ENCODE measurements at places on chromosomes 5 and 9. TPM values are rescaled to one million over a fixed set of nuclear protein-coding genes. Genes with fewer than 3 reads are reported as not detected.

SV2C gene
- total RNA-seq: not detected

RMND5B gene
- total RNA-seq: 19.9 TPM

WNT8A gene
- total RNA-seq: not detected

GRIN3A gene
- not detected for total RNA-seq

ADAMTS6 gene
- total RNA-seq: 0.10 TPM

ERBIN gene
- 53.4 TPM for total RNA-seq

FOXI1 gene
- total RNA-seq: 0.25 TPM

TAF11L10 gene
- not detected for total RNA-seq

DNA sequence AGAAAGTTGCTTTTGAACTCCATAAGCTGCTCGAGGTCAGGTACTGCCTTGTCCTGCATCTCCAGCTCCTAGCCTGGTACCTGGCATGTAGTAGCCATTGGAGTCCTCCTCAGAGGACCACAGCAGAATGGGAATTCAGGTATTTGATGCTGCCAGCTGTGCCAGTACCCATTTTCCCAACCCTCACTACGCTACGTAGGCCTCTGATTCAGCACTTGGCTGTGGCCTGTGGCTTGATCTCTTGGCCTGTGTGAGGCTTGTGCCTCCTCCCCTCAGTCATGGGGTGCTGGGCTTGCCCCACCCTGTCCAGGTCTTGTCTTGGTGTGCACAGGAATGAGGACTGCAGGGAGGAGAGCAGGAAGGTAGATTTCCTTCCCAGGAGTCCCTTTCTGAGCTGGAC is 11.8 kb downstream of the OTULIN start:
- peak overlapping the region; percentile 89 for H3K4me3 ChIP-seq
- no peak for DNase-seq
- peak overlapping the region; percentile 86 for H3K27ac ChIP-seq
- peaks cover 72% of the 10 kb centered on the region for H3K4me1 ChIP-seq
- H3K27me3 ChIP-seq: no peaks in the 10 kb centered on the region

DNA sequence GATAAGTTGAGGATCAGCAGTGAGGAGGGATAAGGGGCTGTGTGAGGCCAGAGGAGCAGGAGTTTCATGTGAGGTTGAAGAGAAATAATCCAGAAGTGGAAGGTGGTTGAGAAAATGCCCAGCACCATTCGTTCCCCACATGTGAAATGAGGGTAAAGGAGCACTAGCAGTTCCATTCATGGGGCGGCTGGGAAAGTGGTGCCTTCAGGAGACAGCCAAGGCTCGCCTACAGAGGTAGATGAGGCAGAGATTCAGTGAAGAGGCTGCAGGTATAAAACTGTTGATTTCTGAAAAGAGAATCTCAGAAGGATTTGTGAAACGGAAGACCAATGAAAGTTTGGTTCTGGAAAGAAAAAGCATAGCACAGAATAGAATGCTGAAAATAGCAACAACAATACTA is 272.6 kb downstream of the MSX2 start:
- H3K27me3 ChIP-seq: peaks cover 8% of the 10 kb centered on the region
- no peak overlapping the region for H3K27ac ChIP-seq
- no peaks in the 10 kb centered on the region for H3K36me3 ChIP-seq
- no peak for DNase-seq

DNA sequence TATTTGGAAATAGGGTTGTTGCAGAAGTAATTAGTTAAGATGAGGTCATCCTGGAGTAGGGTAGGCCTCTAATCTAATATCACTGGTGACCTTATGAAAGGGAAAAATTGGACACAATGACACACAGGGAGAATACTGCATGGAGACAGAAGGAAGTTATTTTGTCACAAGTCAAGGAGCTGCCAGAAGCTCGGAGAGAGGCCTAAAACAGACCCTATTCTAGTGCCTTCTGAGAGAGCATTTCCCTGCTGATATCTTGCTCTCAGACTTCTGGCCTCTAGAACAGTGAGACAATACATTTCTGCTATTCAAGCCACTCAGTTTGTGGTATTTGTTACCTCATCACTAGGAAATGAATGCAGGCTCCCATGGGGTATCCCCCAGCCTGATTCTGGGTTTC is 332.9 kb downstream of the CSNK1G3 start:
- H3K27ac ChIP-seq: no peak overlapping the region
- no peak overlapping the region for H3K4me3 ChIP-seq
- no peak for DNase-seq
- no peaks in the 10 kb centered on the region for H3K36me3 ChIP-seq

DNA sequence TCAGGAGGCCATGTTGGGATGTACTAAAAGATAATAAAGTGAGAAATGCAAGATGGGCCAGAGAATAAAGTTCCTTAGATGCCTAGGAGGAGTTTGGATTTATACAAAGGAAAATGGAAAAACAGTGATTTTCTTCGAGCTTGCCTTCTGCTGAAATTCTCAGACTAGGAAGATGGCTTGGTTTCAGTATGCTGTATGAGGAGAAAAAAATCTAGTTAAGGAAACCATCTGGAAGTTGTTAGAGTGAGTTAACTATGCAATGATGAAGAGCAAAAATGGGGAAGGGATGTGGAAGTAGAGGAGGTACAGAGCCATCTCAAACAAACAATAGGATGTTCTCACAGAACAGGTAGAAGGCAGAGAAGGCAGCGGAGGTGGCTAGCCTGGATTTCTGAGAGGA is 162.9 kb upstream of the FTMT start:
- no peaks in the 10 kb centered on the region for H3K36me3 ChIP-seq
- no peak for DNase-seq

DNA sequence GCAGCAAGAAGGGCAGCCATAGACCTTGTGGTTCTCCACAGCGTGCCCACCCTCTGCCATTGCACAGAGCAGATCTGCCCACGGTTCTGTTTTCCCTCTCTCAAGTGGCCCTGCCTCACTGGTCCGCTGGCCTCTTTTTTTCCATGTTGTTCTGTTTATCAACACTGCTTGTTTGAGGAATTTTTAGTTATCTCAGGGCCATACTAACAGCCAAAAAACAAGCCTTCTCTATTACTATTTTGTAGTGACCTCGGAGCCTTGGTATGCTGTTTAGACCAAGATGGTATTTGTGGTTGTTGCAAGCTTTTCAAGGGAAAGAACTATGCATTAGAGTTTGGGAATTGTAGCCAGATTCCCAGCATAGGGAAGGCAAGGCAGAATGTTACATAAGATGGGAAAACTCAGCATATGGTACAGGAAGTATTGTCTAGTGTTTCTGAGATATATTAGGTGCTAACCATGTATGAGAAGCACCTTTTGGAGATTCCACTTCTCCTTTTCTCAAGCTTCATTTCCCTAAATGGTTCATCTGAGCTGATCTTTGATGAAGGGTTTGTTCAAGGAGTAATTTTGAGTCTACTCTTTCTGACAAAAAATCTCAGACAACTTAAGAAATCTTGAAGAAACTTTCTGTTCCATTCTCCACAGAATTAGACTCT is 54.3 kb downstream of the NUP214 start:
- no peak for DNase-seq
- peaks cover 4% of the 10 kb centered on the region for H3K4me1 ChIP-seq
- H3K4me3 ChIP-seq: no peak overlapping the region
- H3K27me3 ChIP-seq: no peaks in the 10 kb centered on the region

DNA sequence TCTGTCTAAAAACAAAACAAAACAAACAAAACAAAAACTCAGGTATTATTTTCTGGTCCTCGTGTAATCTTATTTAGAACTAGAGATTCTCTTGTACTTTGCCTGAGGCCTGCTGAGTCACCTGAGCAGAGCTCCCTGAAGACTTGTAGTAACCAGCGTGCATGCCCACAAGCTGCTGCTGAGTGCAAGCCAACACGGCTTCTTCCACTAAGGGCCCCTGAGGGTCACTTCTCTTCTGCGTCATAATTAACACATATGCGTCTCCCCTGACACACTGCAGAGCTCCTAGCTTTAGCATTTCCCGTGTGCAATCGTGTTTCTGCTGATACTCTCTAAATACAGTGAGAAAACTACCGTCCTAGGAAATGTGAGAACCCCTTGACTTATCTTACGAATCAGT is 10.9 kb upstream of the NDFIP1 start:
- no peak overlapping the region for H3K4me3 ChIP-seq
- DNase-seq: no peak
- H3K4me1 ChIP-seq: peaks cover 18% of the 10 kb centered on the region
- H3K27ac ChIP-seq: no peak overlapping the region
- H3K27me3 ChIP-seq: no peaks in the 10 kb centered on the region

- H3K36me3 ChIP-seq: no peaks in the 10 kb centered on the region
- H3K27me3 ChIP-seq: no peaks in the 10 kb centered on the region
- H3K4me3 ChIP-seq: no peak overlapping the region
- H3K4me1 ChIP-seq: no peaks in the 10 kb centered on the region
- H3K27ac ChIP-seq: peak overlapping the region; percentile 38
- peak; percentile 38 for DNase-seq
Observed at GRCh38 chr5:135319928-135320606, 79.0 kb downstream of the MACROH2A1 start.

- H3K4me1 ChIP-seq: peaks cover 26% of the 10 kb centered on the region
- peak overlapping the region; percentile 8 for H3K4me3 ChIP-seq
- DNase-seq: no peak
- H3K36me3 ChIP-seq: no peaks in the 10 kb centered on the region
- peak overlapping the region; percentile 26 for H3K27ac ChIP-seq
Observed at GRCh38 chr9:100428871-100429654, 2.1 kb downstream of the MSANTD3 start.

- no peaks in the 10 kb centered on the region for H3K4me1 ChIP-seq
- no peak overlapping the region for H3K27ac ChIP-seq
- DNase-seq: no peak
Observed at GRCh38 chr9:110947491-110948044, 90.7 kb downstream of the LPAR1 start.

- no peak for DNase-seq
- H3K36me3 ChIP-seq: no peaks in the 10 kb centered on the region
- H3K27me3 ChIP-seq: no peaks in the 10 kb centered on the region
- no peak overlapping the region for H3K4me3 ChIP-seq
Observed at GRCh38 chr9:95022657-95023056, 294.9 kb downstream of the FANCC start.

- no peak overlapping the region for H3K4me3 ChIP-seq
- no peak for DNase-seq
- peaks cover 22% of the 10 kb centered on the region for H3K36me3 ChIP-seq
Observed at GRCh38 chr9:33329979-33330378, 39.7 kb downstream of the NFX1 start.

GRCh38 chr9:13446938-13447842 is 167.7 kb upstream of the MPDZ start:
- H3K4me1 ChIP-seq: no peaks in the 10 kb centered on the region
- H3K27ac ChIP-seq: no peak overlapping the region
- no peaks in the 10 kb centered on the region for H3K36me3 ChIP-seq
- H3K4me3 ChIP-seq: no peak overlapping the region
- H3K27me3 ChIP-seq: no peaks in the 10 kb centered on the region
- no peak for DNase-seq

GRCh38 chr5:176817841-176818377 is 7.5 kb downstream of the UNC5A start:
- DNase-seq: no peak
- H3K36me3 ChIP-seq: no peaks in the 10 kb centered on the region
- H3K4me1 ChIP-seq: peaks cover 15% of the 10 kb centered on the region
- no peak overlapping the region for H3K27ac ChIP-seq

- DNase-seq: peak; percentile 67
- H3K27ac ChIP-seq: peak within 1 kb of the TSS; percentile 37
- H3K4me1 ChIP-seq: peaks cover 35% of the 10 kb centered on the region
- H3K4me3 ChIP-seq: peak within 1 kb of the TSS; percentile 81
Observed at GRCh38 chr9:96383165-96383942, at the start of gene SLC35D2. SLC35D2 (minus strand) TSS chr9:96383711; CDS start chr9:96383634, 77 bp downstream.

DNA sequence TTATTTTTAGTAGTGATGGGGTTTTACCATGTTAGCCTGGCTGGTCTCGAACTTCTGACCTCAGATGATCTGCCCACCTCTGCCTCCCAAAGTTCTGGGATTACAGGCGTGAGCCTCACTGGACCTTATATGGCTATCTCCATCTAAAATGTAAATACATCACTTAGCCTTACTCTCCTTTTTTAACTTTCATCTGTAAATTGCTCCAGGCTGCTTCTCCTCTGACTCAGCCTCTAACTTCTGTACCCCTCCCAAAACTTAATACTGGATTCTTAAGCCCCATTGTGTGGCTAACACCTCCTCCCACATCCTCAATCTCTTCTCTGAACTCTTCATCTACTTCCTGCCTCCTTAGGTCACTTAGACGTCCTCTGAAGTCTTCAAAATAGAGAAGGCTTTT is 4.0 kb downstream of the SNX30 start:
- peak; percentile 75 for DNase-seq
- H3K36me3 ChIP-seq: peaks cover 7% of the 10 kb centered on the region
- peaks cover 10% of the 10 kb centered on the region for H3K27me3 ChIP-seq

- no peak overlapping the region for H3K4me3 ChIP-seq
- no peak overlapping the region for H3K27ac ChIP-seq
- no peaks in the 10 kb centered on the region for H3K4me1 ChIP-seq
- no peaks in the 10 kb centered on the region for H3K36me3 ChIP-seq
- peaks cover 2% of the 10 kb centered on the region for H3K27me3 ChIP-seq
Observed at GRCh38 chr5:160352308-160352707, 18.1 kb downstream of the C1QTNF2 start.

GRCh38 chr9:81772144-81772543 is 82.8 kb upstream of the TLE1 start:
- H3K4me3 ChIP-seq: no peak overlapping the region
- H3K36me3 ChIP-seq: no peaks in the 10 kb centered on the region
- no peak overlapping the region for H3K27ac ChIP-seq
- no peaks in the 10 kb centered on the region for H3K4me1 ChIP-seq
- peaks cover 5% of the 10 kb centered on the region for H3K27me3 ChIP-seq
- DNase-seq: no peak

DNA sequence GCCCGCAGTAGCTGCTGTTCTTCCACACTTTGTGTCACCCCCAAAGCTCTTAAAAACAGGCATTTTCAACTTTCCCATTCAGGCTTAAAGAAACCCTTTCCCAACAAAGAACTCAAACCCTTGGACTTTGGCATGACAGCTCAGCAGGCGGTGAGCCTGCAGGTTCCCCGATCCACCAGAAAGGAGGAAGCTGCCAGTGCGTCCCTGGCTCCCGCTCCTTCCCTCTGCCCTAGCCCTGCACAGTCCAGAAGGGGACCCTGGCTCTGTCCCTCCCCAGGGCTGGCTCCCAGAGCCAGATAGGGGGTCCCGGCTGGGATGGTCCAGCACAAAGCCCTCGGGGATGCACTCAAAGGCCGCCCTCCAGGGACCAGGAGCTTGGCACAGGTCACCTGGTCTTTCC is 9.6 kb downstream of the SLC9A3 start:
- H3K27ac ChIP-seq: no peak overlapping the region
- no peak overlapping the region for H3K4me3 ChIP-seq
- H3K4me1 ChIP-seq: no peaks in the 10 kb centered on the region
- H3K27me3 ChIP-seq: peaks cover 17% of the 10 kb centered on the region

- H3K27ac ChIP-seq: no peak overlapping the region
- H3K27me3 ChIP-seq: no peaks in the 10 kb centered on the region
- DNase-seq: no peak
- H3K4me1 ChIP-seq: no peaks in the 10 kb centered on the region
Observed at GRCh38 chr5:125278711-125279110, 532.3 kb upstream of the ZNF608 start.

Measured in natural killer cell treated with Interleukin-12 subunit alpha and Interleukin-12 subunit beta and Interleukin-15 and Interleukin-18, amount 100 ng/mL, for 72 hours (primary cell).